Stimulated activated CD4-positive, alpha-beta T cell treated with anti-CD3 and anti-CD28 coated beads, Interleukin-15, amount 100 ng/mL, for 1 hour (primary cell): ENCODE measurements at places on chromosomes 3 and 15.

DNA sequence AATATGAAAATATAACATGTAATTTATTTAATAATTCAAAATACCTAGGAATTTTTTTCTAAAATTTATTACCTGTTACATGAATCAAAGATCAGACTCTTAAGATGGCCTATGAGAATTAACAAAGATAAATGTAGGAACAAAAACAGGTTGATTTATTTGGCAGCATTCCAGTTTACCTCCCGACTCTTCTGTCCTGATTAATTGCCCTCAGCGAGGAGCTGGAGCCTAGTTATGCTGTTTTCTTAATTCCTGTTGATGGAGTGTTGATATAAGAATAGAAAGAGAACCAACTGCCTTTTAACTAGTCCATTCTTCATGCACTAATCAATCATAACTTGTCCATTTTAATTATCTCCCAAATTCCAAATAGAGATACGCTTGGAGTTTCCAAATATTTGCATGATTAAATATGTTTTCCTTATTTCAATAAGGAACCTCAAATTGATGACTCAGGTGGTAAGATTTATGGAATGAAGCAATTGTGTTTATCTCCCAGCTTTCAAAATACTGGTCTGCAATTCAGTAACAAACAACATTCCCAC is 10.6 kb upstream of the CPB1 start:
- DNase-seq = no peak

DNA sequence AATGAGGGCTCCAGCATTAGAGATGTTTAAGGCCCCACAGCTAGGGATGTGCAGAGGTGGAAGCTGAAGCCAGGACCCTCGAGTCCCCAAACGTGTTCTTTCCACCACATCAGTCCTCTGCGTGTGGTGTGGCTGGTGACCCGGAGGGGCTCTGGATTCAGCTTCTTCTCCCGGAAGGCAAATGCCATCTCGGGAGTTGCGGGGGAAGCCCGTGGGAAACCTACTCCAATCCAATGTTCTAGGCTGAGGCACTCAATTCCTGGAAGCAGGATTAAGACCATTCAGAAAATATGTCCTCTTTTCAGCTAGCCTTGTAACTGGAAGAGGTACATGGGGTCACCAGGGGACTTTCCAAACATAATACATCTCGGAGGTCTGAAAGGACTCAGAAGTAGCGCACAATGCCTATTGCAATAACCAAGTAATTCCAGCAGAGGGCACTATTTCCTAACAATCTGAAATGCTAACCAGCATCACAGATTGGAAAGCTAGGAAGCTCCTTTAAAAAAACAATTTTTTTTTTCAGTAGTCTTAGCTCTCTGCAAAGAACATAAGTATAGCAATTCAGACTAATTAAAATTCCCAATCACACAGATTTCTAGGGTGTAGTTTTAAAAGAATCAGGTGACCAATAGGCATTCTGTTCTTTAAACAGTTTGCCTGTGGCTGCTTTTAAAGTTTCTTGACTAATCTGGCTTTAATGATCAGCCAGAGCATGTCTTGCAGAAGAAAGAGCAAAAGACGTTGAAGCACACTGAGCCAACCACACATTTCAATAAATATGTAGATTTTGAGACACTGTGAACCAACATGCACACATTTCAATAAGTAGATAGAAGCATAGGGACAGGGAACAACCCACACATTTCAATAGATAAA is 36.1 kb downstream of the BNC1 start:
- DNase-seq = no peak

DNA sequence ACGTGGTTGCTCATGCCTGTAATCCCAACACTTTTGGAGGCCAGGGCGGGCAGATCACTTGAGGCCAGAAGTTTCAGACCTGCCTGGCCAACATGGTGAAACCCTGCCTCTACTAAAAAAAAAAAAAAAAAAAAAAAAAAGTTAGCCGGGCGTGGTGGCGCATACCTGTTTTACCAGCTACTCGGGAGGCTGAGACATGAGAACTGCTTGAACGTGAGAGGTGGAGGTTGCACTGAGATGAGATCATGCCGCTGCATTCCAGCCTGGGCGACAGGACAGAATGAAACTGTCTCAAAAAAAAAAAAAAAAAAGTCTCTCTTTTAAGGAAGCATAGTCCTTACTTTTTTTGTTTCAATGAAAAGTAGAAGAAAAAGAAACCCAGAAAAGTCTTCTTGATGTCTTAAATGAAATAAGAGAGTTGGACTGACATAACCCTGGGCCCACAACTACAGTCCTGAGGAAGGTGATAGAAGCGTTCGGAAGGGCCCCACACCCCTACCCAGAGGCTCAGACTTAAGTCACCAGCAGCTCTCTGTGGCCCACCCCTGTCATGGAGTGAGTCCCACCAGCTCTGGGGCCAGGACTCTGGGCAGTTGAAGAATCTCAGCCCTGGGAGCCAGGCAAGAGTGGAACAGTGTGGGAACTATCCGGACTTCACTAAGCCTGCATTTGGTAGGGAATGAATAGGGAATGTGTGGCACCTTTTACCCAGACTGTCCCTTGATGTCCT is 2.6 kb downstream of the NME9 start:
- DNase-seq = no peak

- no peak for DNase-seq
Measured at GRCh38 chr3:157465741-157466140, 29.1 kb downstream of the PTX3 start.

DNA sequence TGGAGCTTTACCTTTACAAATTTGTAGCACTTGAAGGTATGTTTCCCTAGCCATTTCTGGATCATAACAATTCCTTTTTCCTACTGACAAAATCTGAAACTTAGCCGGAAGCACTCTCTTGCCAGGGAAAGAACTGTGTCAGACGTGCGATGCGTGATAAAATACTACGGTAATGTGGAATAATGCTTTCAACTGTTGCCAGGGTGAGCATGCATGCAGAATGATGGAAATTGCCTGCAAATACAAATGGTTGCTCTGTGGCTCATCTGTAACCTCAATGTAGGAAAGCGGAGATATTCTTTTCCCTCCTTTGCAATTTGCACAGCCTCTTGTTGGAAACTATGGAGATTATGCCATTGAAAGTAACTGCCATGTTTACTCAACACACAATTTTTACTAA is 736.5 kb upstream of the CFAP20DC start:
- no peak for DNase-seq

GRCh38 chr15:29129926-29130325 is 139.7 kb downstream of the NSMCE3 start:
- DNase-seq = no peak

- no peak for DNase-seq
Measured at GRCh38 chr15:78360367-78360801, 20.2 kb downstream of the CRABP1 start.
